T-cell (primary cell): ENCODE measurements at places on chromosomes 3 and 15.

DNA sequence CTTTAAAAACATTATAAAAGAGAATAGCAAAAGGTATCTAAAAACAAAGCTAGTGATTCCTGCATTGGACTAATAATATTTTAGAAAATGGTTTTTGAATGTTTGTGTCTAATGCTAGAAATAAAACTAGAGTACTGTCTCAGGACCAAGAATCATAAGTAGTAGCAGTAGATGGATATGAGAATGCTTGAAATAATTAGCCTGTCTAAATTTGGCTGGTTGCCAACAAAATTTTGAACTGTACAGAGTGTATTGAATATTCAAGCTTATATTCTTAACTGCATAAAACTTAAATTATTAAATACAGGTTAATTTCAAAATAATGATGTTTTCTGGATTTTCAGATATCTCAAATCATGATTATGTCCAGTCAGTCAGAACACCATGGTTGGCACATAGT is 14.0 kb downstream of the ABHD5 start:
- no peak overlapping the region for H3K4me3 ChIP-seq
- H3K27ac ChIP-seq, result no peak overlapping the region
- no peaks in the 10 kb centered on the region for H3K36me3 ChIP-seq
- DNase-seq, result no peak
- no peaks in the 10 kb centered on the region for H3K4me1 ChIP-seq

GRCh38 chr15:98596885-98597392 is 51.4 kb upstream of the IGF1R start:
- no peak overlapping the region for H3K4me3 ChIP-seq
- peaks cover 6% of the 10 kb centered on the region for H3K4me1 ChIP-seq
- no peak for DNase-seq
- H3K27me3 ChIP-seq, result peaks cover 2% of the 10 kb centered on the region
- H3K36me3 ChIP-seq, result no peaks in the 10 kb centered on the region
- H3K27ac ChIP-seq, result no peak overlapping the region

- no peak overlapping the region for H3K4me3 ChIP-seq
- DNase-seq, result no peak
- peaks cover 12% of the 10 kb centered on the region for H3K27me3 ChIP-seq
- H3K4me1 ChIP-seq, result peaks cover 8% of the 10 kb centered on the region
- H3K36me3 ChIP-seq, result no peaks in the 10 kb centered on the region
Measured at GRCh38 chr3:52498137-52499054, 3.3 kb downstream of the STAB1 start.

DNA sequence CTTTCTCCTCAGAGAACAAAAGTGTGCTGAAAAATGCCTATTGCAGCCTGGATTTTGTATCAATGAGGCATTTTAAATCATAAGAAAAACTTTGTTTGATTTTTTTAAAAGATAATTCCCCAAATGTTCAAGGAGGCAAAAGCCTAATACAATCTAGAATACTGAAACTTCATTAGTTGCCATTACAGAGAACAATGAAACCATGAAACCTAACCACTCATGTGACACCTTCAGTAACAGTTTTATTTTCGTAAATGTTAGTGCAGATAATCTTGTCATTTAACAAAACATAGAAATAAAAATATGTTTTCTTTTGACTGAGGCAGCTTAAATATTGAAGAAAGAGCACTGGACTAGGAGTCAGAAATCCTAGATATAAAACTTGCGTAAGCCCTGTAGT is 655.9 kb downstream of the RBMS3 start:
- no peak overlapping the region for H3K27ac ChIP-seq
- no peaks in the 10 kb centered on the region for H3K4me1 ChIP-seq
- H3K36me3 ChIP-seq, result no peaks in the 10 kb centered on the region
- H3K4me3 ChIP-seq, result no peak overlapping the region
- H3K27me3 ChIP-seq, result no peaks in the 10 kb centered on the region
- DNase-seq, result no peak

DNA sequence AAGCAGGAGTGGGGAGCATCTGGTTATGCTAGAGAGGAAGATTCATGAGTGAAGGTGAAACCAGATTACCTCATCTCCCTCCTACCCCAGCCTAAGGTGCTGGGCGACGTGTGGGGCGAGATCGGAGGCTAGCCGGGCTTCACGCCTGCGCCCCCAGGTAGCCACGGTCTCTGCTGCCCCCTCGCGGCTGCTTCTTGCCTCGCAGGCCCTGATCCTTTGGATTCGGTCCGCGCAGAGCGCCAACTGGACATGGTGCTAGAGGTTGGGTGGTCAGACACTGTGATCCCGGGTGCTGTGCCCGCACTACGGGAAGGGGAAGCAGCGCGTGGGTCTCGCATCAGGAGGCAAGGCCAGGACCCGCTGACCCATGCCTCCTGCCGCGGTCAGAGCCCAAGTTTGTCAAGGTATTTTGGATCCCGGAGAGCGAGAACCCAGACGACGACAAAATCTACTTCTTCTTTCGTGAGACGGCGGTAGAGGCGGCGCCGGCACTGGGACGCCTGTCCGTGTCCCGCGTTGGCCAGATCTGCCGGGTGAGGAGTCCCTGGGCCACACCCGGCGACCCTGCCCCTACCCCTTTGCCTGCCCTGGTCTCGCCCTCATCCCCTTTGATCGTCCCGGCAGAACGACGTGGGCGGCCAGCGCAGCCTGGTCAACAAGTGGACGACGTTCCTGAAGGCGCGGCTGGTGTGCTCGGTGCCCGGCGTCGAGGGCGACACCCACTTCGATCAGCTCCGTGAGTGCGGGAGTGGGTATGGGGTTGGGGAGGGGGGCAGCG is 4.2 kb downstream of the SEMA3B start:
- no peaks in the 10 kb centered on the region for H3K36me3 ChIP-seq
- peak; percentile 77 for DNase-seq
- H3K27me3 ChIP-seq, result peaks cover 12% of the 10 kb centered on the region
- H3K27ac ChIP-seq, result no peak overlapping the region
- H3K4me3 ChIP-seq, result no peak overlapping the region

- no peak overlapping the region for H3K27ac ChIP-seq
- H3K4me3 ChIP-seq, result no peak overlapping the region
- no peak for DNase-seq
- H3K36me3 ChIP-seq, result no peaks in the 10 kb centered on the region
- H3K4me1 ChIP-seq, result no peaks in the 10 kb centered on the region
- no peaks in the 10 kb centered on the region for H3K27me3 ChIP-seq
Measured at GRCh38 chr3:195117978-195118581, 152.9 kb downstream of the XXYLT1 start.

DNA sequence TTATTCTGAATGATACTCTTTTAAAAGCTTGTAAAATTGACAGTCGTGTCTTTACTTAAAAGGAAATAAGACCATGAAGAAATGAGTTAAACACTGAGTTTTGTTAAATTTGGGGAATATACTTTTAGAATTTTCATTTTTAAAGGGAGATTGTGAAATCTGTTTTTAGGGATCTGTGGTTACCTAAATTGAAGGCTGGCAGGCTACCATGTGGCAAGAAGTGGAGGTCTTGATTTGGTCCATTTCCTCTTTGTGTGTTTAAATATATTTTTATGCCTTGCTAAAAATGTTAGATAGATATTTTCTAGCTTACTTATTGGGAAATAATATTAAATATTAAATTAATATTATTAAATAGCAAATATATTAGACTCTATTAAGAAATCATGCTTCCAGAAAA is 36.6 kb upstream of the SLC22A13 start:
- H3K27me3 ChIP-seq, result no peaks in the 10 kb centered on the region
- no peak overlapping the region for H3K4me3 ChIP-seq
- DNase-seq, result no peak
- H3K27ac ChIP-seq, result no peak overlapping the region
- no peaks in the 10 kb centered on the region for H3K4me1 ChIP-seq

- no peaks in the 10 kb centered on the region for H3K36me3 ChIP-seq
- H3K27ac ChIP-seq, result no peak overlapping the region
- H3K27me3 ChIP-seq, result no peaks in the 10 kb centered on the region
- no peak overlapping the region for H3K4me3 ChIP-seq
Measured at GRCh38 chr15:71337197-71337845, 222.1 kb downstream of the THSD4 start.

DNA sequence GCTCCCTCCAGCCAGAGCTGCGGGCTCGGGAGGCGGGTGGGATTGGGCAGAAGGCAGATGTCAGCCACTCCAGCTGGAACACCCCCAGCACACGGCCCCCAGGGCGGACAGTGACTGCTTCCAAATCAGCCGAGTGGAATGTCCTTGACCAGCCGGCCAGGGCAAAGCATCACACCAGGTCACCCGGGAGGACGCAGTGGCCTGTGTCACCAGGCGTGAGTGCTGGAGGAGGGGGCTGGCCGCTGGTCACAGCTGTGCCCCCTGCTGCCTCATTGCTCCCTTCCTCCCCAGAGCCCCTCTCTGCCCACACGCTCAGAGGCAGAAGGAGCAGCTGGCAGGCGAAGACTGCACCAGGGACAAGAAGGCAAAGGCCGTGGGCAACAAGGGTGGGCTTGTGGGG is 33.5 kb downstream of the NTRK3 start:
- no peak overlapping the region for H3K27ac ChIP-seq
- H3K4me1 ChIP-seq, result no peaks in the 10 kb centered on the region
- DNase-seq, result no peak
- H3K36me3 ChIP-seq, result no peaks in the 10 kb centered on the region
- peaks cover 23% of the 10 kb centered on the region for H3K27me3 ChIP-seq

DNA sequence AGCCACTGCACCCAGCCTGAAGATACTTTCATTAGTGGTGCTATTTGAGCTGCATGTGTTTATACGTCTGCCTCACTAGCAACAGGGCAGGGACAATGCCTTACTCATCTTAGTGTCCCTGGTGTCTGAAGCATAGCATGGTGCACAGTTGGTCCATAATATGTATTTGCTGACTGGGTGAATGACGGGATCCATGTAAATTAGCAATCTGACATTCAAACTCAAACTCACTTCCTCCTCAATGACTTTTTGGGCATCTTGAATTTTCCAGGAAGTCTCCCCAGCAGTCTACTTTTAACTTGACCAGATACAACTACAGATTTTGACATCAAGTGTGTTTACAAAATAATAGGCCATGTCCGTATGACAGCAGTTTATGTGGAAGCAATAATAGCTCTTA is 3.0 kb upstream of the LDHAL6B start:
- H3K27me3 ChIP-seq, result no peaks in the 10 kb centered on the region
- H3K27ac ChIP-seq, result no peak overlapping the region
- H3K4me3 ChIP-seq, result no peak overlapping the region
- DNase-seq, result no peak

GRCh38 chr3:127857333-127857732 is 35.0 kb upstream of the MGLL start:
- H3K27ac ChIP-seq, result no peak overlapping the region
- H3K4me1 ChIP-seq, result no peaks in the 10 kb centered on the region
- no peaks in the 10 kb centered on the region for H3K36me3 ChIP-seq
- no peak overlapping the region for H3K4me3 ChIP-seq
- DNase-seq, result no peak

DNA sequence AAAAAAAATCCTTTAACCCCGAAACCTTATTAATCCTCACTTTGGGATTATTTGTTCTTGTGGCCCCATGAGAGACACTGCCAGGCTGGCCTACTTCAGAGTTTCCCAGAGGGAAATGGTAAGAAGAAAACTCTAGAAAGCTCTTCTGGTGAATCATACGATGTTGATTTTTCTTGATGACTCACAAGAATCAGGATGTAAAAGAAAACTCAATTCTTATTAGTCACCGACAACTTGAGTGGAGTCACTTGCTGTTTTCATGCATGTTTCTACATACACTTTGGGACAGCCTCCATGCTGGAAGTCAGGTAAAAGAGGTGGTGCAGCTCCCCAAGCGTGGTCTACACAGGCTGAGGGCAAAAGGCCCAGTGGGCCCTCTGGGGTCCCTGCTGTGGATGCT is 42.8 kb downstream of the MYO5C start:
- no peaks in the 10 kb centered on the region for H3K36me3 ChIP-seq
- H3K27me3 ChIP-seq, result peaks cover 4% of the 10 kb centered on the region
- no peak overlapping the region for H3K27ac ChIP-seq
- DNase-seq, result no peak
- H3K4me1 ChIP-seq, result peaks cover 8% of the 10 kb centered on the region
- no peak overlapping the region for H3K4me3 ChIP-seq

- peaks cover 38% of the 10 kb centered on the region for H3K36me3 ChIP-seq
- peak overlapping the region; percentile 98 for H3K27ac ChIP-seq
- H3K4me3 ChIP-seq, result peak overlapping the region; percentile 67
Measured at GRCh38 chr3:48467110-48467454, 20.5 kb downstream of the ATRIP start.

DNA sequence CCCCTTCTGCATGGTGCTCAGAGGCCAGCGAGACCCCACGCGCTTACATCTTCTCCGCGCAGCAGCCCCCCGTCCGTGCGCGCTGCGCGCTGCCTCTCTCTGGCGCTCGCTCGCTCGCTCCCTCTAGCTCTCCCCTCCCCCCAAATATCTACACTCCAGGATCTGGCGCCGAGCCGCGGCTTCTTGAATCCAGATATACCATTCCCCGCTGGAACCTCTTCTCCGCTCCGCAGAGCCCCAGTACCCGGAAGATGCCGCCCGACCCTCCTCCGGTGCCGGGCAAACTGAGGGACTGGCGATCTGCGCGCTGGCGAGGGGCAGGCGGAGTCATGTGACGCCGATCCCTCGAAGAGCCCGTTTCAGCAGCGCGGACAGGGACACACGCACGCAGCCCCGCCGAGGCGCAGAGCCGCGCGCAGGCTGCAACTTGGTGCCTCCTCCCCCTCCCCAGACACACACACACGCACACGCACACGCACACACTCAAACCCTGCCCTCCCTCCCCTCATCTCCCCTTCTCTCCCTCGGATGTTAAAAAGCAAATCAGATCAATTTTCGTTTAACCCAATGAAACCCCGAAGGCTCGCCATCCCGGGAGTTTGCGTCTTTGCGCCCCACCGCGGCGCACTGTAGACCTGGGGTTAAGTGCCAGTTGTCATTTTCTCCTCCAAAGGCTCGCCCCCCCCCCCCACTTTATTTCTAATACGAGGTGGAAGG is at the start of gene RASGRF1:
RASGRF1 (minus strand) TSS at position 294 of the 717 bp plus-strand sequence; CDS start at position 12, 282 bp downstream.
- peaks cover 11% of the 10 kb centered on the region for H3K27me3 ChIP-seq
- peaks cover 13% of the 10 kb centered on the region for H3K4me1 ChIP-seq
- no peak within 1 kb of the TSS for H3K4me3 ChIP-seq
- DNase-seq, result no peak
- no peaks in the 10 kb centered on the region for H3K36me3 ChIP-seq
- H3K27ac ChIP-seq, result no peak within 1 kb of the TSS

GRCh38 chr15:29969562-29970401 is 113.0 kb upstream of the GOLGA8J start:
- peaks cover 25% of the 10 kb centered on the region for H3K27me3 ChIP-seq
- H3K4me1 ChIP-seq, result no peaks in the 10 kb centered on the region
- H3K36me3 ChIP-seq, result no peaks in the 10 kb centered on the region
- DNase-seq, result no peak
- no peak overlapping the region for H3K4me3 ChIP-seq

DNA sequence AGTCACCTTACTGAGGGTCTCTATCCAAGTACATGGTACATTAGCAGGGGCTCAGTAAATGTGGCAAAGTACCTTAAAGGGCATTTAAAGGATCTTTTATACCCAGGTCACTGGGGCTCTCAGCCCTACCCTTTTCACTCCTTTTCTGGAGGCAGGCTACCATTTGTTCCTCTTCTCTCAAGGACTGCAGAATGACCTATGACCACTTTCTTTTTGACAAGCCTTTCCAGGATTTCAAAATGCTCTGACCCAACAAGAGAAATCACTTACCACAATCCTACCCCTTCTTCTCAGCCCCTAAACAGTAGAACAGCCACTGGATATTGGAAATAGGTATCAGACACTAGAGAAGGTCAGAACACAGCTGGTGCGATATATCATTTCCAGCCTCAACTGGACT is 221.8 kb upstream of the TPRG1 start:
- no peak overlapping the region for H3K4me3 ChIP-seq
- H3K27ac ChIP-seq, result no peak overlapping the region
- H3K27me3 ChIP-seq, result peaks cover 24% of the 10 kb centered on the region
- DNase-seq, result no peak

GRCh38 chr15:92333709-92334108 is 60.0 kb upstream of the ST8SIA2 start:
- no peak overlapping the region for H3K4me3 ChIP-seq
- no peak overlapping the region for H3K27ac ChIP-seq
- no peaks in the 10 kb centered on the region for H3K36me3 ChIP-seq
- peaks cover 12% of the 10 kb centered on the region for H3K27me3 ChIP-seq
- H3K4me1 ChIP-seq, result no peaks in the 10 kb centered on the region
- no peak for DNase-seq
